ENCODE measurements at places on chromosomes 11 and 22.

GRCh38 chr11:128627666-128628324 lies 40.4 kb upstream of the ETS1 start:
- DNase-seq: no peak

DNA sequence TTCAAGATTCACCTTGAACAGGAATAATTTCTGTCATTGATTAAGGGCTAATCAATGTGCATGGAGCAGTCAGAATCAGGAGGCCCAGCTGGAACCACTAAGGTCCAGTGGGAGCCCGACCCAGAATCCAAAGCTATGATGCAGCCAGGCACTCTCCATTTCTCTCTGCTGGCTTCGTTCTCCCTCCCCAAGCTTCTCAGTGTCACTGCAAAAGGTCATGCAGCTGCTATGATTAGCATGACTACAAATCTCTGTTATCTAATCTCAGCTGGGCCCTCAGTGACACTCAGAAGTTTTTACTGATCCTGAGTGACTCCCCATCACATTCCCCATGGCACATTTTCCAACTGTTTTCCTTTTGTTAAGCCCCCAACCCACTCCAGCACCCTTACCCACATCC lies 31.1 kb upstream of the PRSS23 start:
- no peak for DNase-seq

DNA sequence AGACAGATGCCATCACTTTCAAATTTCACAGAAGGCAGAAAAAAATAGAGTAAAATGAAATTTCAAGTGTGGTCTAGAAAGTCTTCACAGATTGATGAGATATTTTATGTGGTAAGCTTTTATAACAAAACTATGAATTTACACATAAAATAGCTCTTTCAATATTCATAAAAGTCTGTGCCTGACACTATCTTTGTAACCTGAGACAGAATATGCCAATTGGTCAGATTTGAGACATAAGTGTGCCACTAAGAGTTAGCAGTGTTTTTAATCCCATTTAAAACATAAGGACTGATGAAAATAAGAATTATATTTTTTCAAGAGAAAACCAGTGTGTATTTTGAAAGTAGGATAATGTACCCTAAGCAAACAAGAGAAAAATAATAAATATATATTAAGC lies 769.5 kb upstream of the LUZP2 start:
- no peak for DNase-seq

DNA sequence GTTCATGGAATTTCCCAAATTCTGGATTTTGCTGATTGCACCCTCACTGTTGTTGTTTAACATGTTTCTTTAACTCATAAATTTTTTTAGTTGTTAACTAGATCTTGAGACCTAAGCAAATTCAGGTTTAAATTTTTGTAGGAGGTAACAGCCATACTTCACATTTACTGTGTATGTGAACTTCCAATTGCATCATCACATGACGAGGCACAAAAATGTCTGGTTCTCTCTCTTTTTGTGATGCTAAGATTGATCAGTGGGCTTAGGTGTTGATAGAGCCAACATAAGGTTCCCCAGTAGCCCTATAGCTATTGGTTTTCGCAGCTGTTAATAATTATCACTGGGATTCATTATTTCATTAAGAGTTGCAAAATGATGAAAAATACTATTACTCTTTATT lies 277.5 kb downstream of the TMEM135 start:
- DNase-seq: no peak

GRCh38 chr22:27987557-27987956 lies 68.5 kb upstream of the PITPNB start:
- no peak for DNase-seq

DNA sequence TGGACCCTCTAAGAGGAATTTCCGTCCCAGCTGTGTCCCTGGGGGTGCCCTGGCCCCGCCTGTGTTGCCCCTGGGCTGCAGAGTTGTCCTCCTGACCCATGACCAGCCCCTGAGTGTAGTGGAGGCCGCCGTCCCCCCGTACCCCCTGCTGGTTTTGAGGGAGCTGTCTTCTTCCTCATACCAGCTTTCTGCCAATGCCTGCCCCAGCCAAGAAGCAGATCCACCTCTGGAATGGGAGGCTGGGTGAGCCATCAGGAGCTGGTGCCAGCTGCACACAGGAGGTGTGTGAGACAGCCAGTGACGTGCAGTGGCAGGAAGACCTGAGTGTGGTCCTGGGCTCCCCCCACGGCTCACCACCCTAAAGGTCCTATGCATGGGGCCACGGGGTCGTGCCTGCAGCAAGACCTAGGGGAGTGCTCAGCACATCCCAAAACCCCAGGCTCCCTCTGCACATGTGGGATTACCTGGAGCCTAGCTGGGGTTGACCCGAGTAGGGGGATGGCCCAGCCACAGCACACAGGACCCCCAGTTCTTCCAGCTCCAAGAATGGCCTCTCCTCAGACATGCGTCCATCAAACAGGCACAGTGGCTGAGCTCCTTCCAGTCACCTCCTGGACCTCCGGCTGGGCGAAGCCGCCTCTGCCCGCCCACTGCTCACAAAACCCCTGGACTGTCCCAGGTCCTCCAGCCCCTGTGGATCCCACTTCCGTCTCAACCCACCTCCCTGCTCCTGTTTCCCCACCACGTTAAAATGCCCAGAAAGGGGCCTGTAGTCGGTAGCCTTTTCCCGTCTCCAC lies 647.6 kb downstream of the BRD1 start:
- no peak for DNase-seq

GRCh38 chr22:38786631-38787030 lies 7.3 kb downstream of the DNAL4 start:
- DNase-seq: no peak

DNA sequence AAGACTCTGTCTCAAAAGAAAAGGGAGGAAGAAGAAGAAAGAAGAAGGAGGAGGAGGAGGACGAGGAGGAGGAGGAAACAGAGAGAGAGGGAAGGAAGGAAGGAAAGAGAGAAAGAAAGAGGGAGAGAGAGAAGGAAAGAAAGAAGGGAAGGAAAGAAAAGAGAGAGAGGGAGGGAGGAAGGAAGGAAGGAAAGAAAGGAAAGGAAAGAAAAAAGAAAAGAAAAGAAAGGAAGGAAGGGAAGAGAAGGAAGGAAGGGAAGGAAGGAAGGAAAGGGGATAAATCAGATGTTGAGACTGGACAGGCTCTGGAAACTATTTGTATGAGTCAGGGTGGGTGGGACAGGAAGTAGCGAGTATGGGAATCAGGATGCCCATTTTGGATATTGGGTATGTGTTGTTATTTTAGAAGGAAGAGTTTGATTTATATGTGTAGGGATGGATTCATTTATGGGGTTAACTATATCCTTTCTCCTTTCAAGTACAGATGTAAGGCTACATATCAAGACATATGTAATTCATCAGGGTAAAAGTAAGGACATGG lies 6.0 kb upstream of the RPL3 start:
- DNase-seq: no peak

Data from GOT3 (cell line).